Stimulated activated CD8-positive, alpha-beta memory T cell treated with anti-CD3 and anti-CD28 coated beads, Interleukin-15, amount 100 ng/mL, for 4 hours (primary cell): ENCODE measurements at places on chromosomes 1 and 21.

GRCh38 chr1:25140073-25140797 lies 92.1 kb downstream of the SYF2 start:
- DNase-seq = no peak

GRCh38 chr1:20321573-20321972 lies 30.9 kb downstream of the VWA5B1 start:
- no peak for DNase-seq

- DNase-seq = no peak
Measured at GRCh38 chr1:162538815-162539431, 22.6 kb upstream of the UAP1 start.

GRCh38 chr21:32316361-32317215 lies 17.9 kb downstream of the MRAP start:
- DNase-seq = no peak

DNA sequence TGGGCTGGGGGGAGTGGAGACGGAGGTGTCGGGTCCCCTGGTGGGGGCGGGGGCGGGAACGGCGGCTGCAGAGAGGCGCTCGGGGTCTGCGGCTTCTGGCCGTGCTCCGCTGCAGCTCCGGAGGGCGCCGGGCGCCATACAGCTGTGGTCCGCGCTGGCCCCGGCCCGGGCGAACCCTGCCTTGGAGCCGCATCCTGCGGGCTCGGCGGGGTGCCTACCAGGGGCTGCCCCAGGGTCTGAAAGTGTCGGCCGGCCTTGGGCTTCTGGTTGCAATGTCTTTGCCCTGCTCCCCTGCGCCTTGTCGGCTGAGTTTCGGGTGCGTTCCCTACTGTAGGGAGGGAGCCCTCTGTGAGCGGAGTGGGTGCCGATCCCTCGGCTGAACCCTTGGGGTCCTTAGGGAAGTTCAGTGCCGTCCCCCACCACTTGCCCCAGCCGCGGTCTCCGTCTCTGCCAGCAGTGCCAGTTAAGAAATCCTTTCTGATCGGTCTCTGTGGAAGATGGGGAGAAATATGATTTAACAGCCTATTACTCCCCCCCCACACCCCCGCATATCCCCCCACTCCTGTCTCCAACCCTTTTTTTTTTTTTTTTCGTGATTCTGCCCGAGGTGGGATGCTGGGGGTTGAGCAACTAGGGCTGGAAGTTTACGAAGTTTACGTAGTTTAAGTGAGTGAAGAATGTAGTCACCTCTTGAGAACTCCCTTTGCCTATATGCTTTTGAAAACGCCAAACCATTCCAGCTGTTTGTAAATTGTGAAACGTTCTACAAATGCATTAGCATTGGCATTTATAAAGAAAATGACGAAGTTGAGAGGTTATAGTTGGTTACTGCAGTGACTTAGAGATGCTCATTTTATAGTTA lies 588 bp downstream of the NEXN start:
- no peak for DNase-seq

- no peak for DNase-seq
Measured at GRCh38 chr1:46221749-46222148, 18.6 kb downstream of the LURAP1 start.

DNA sequence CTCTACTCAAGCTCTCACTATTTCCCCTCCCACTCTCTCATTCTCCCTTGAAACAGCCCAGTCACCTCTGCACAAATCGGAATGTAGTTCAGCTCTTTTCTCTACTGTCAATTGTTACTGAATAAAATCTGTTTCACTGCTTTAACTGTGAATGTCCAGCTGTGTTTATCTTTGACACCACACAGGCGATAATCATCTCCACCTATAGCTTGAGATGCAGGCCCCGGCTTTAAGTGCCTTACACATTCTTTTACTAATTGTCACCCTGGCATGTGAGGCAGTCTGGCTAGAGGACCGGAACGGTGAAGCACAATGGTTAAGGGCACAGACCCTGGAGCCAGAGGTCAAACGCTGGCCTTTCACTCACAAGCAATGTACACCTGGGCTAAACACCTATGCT lies 122.8 kb upstream of the C8B start:
- no peak for DNase-seq

DNA sequence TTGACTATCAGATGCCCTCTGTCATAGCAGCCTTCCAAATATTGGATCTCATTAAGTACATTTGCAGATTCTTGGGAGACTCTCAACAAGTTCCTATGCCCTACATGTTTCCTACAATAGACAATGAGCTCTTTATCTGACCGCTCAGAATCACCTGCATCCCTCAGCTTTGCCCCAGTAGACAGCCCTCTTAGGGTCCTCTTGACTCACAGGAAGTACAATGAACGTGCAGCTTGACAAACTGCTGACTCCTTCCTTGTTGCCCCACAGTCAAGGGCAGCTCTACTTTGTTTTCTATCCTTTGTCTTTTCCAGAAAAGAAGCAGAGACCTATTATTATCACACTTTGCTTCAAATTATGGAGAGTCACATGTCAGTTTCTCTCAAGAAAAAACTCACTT lies 27.6 kb downstream of the SLC44A5 start:
- DNase-seq = no peak

DNA sequence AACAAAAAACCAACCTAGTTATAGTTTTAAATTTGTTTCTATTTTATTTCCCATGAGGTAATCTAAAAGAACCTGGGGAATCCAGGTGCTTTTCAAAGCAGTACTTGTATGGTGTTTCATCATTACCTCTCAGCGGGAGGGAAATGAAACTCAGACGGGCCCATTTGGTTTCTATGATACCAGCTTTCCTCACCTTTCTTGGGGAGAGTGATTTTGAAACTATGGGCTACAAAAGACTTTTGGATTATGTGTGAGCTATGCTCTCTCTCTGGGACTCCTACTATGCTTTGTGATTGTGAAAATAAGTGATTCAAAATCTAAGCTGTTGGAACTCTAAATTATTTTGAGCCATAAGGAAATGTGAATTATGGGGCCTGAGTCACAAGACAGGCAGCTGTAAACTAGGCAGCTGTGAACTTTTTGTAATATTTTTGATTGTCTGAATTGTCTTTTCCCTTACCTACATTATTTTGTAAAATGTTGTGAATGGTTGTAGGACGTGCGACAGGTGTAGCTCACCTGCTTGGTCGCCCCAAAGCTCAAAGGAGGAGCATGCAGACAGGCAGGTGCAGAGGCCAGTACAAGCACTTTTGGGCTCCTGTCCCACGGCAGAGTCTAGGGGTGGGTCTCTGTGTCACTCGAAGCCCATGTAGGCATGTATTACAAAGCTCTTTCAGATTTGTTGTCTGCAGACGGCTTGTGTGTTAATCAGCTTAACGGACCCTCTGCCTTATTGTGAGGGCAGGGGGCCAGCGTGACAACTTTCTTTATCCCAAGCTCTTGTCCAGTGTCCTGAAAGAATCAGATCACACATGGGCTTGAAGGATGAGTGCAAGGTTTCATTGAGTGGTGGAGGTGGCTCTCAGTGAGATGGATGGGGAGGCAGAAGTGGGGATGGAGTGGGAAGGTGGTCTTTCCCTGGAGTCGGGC lies 64.8 kb upstream of the BACH1 start:
- DNase-seq = no peak

- DNase-seq = no peak
Measured at GRCh38 chr1:179146476-179146875, 64.6 kb downstream of the TOR3A start.

DNA sequence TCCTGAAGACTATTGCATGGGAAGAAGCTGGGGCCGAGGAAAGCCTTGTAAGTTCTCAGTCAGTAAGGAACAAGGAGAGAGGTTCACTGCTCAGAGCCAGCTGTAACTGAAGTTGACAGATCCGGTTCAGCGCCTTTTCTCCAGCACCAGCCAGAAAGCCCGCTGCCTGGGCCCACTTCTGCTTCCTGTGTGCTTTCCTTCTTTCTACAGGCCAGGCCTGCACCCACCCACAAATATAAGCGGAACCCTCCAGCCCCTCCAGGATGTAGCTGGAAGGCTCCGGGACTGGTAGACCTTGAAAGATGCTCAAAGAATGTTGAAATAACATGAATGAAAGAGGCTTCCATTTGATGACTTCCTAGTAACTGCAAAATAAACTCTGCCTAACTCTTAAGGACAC lies 38.8 kb downstream of the PARP1 start:
- DNase-seq = no peak

DNA sequence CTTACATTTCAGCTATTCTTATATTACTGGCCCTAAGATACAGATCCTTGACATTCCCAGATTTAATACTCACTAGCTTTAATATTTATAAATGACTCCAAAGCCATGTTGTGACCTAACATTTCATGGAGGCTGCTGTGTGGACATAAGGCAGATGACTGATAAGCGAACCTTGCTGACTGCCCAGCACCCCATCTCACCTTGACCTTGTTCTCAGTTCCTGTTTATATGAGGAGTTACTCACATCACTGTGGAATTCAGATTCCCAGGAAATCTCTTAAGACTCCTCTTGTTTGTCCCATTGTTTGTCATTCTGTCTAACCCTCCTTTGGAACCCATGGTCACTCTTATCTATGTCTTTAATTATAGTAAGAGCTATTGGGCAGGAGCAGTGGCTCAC lies 21.9 kb downstream of the RAB3B start:
- DNase-seq = no peak

DNA sequence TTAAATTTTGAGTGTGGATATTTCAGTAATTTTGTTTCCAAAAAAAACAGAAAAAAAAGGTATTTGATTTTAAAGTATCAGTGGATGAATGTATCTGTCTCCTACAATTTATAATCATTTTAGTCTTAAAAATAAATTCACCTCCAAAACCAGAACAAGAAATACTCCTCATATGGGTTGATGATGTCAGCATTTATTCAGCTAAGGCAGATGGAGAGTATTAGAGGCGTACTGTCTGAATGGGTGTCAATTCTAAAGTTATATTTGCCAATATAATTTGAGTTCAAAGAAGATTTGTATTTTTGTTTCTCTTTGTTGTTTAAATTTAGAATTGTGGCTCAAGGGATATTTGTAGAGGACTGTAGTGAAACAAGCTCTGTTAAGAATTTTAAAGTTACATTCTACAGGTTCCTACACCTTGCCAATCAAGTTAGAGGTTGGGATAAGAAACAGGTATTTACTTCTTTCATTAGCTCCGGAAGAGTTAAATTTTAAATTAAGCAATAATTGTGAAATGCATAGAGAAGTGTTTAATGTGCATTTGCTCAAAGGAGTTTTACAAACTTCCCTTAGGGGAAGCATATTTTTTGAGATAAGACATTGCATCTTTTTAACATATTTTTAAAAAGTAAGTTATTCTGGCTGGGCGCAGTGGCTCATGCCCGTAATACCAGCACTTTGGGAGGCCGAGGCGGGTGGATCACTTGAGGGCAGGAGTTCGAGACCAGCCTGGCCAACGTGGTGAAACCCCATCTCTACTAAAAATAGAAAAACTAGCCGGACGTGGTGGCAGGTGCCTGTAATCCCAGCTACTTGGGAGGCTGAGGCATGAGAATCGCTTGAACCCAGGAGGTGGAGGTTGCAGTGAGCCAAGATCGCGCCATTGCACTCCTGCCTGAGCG lies 1.2 kb downstream of the PLA2G4A start:
- DNase-seq = no peak

DNA sequence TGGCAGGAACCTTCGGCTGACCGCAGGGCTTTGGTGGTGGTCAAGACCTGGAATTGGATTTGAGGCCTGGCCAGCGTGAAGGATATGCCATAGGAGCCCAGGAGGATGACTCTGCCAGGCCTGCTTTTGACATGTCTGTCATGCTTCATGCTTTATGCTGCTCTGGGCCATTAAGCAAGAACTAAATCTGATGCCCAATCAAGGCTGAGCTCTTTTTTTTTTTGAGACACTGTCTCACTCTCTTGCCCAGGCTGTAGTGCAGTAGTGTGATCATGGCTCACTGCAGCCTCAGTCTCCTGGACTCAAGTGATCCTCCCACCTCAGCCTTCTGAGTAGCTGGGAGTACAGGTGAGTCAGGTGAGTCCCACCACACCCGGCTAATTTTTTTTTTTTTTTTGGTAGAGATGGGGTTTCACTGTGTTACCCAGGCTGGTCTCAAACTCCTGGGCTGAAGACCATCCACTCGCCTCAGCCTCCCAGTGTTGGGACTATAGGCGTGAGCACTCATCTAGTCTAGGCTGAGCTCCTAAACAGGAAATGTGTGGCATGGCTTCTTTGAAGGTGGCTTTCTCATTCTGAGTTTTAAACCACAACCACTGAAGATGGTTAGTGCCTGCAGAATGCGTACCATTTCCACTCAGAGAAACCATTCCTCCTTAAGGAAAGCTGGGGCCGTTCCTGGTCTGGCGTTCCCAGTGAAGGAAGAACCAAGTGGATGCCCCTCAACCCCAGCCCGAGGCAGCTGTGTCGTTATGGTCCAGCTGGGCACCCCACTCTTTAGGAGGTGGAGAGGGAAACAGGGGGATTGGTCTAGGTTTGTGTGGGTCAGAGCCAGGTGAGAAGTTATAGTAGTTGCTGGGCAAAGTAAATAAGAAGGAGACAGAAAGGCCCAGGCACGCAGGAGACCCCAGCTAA lies 34.2 kb upstream of the ATP5PO start:
- DNase-seq = no peak

- DNase-seq = no peak
Measured at GRCh38 chr1:180586671-180587155, 27.9 kb downstream of the OVAAL start.

DNA sequence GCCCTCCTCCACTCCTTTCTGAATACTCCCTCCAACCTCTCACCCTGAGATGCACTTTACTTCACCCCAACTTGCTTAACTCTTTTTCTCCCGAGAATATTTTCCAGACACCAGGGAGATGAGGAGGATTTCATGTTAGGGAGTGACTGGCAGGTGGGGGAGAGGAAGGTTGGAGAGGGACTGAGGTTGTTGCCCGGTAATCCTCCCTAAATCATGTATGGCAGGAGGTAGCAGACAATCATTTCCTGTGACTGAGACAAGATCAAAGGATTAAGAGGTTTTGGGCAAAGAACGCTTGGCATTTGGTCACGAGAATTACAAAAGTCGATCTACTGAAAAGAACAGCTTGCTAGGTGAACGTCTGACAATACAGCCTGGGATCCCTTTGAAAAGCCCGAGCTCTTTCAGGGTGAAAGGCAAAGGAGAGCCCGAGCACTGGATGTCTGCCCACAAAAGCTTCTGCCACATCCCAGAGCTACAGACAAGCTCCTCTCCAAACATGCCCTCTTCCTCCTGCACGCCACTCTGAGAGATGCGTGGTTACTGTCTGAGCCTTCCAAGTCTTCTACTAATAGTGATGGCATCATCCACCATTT lies 154.1 kb downstream of the DAB1 start:
- no peak for DNase-seq

DNA sequence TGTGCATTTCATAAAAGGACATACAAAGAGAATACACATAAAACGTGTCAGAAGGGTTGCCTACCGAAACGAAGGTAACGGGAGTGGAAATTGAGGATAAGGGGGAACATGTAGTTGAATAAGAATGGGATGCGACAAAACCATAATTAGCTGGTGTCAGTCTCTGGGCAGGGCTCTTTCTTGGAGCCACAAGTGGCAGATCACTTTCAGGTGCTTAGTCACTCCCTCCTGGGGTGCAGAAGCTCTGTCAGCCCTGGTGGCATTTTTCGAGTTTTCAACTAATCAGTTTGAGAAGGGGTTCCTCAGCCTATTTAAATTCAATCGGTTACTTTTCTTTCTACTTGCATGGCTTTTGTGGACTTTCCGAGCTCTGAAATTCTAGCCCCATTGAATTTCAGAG lies 133.9 kb upstream of the IGSF21 start:
- DNase-seq = no peak
